ENCODE measurements at places on chromosomes 3 and 15. TPM values are rescaled to one million over a fixed set of nuclear protein-coding genes. Genes with fewer than 3 reads are reported as not detected.

PARP15 gene
- total RNA-seq = 1.1 TPM

LHFPL4 gene
- 0.05 TPM for total RNA-seq

CAPN3 gene
- total RNA-seq = 6.8 TPM

PLIN1 gene
- total RNA-seq = 0.90 TPM

SSUH2 gene
- total RNA-seq = 4.9 TPM

DNA sequence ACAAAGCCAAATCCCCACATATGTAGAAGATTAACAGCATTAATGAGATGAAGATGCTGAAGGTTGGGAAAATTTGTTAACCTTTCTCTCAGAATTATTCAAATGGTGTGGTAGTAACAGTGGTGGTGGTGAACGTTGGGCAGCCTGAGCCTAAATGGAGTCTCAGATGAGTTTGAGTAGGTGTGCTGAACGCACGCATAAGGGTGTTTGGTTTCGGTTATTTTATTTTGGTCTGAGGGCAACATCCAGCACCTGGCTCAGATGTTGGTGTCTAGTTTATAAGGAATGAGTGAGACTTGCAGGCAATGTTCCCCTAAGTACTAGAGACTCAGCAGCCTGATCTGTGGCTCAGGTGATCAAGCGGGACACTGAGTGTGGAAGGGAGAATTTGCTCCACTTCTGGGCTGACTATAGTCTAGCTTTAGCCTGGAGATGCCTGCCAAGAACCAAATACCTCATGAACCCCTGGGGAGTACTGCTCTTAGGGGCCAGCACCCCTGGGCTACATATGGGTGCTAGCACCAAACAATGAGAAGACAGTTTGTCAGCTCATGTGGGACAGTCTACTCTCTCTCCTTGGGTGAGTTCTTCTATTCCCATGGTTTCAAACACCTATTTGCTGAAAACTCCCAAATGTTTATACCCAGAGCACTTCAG, 39.5 kb upstream of the ATP2C1 start:
- DNase-seq = no peak

DNA sequence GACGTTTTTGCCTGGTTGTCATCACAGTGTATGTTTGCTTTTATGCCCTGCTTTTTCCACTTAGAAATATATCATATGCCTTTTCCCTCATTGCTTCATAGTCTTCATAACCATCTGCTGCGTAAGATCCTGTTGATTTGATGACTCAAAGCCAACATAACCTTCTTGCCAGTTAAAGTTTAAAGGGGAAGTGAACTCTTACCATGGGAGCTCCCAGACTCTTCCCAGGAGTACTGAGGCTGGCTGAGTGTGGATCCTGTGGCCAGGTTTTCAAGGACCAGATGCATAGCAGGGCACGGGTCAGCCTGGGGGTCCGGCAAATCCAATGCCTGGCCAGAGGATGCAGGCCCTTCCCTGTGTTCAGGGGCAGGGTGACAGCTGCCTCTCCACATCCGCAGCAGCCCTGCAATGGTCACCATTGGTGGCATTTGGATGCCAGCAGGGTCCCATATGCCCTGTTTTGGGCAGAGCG, 42.0 kb upstream of the SACM1L start:
- DNase-seq = peak; percentile 53

DNA sequence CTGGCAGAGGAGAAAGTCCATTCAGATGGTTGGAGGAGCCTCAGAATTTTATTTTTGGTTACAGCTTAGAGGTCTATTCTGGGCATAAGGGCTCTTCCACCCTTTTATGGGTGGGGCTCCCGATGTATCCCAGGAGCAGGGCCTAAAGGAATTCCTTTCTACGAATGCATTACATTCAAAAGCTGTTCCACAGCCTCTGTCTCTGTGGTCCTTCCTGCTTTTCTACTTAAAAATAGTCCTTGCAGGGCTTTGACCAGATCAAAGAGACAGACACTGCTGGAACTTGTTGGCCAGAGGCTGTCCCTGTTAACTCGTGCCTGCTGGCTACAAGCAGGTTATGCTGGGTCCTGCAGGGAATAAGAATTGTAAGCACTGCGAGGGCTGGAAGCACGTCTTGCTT, 14.4 kb upstream of the NOX5 start:
- DNase-seq = no peak

GRCh38 chr3:139329364-139329850, 14.4 kb upstream of the MRPS22 start:
- peak; percentile 92 for DNase-seq

DNA sequence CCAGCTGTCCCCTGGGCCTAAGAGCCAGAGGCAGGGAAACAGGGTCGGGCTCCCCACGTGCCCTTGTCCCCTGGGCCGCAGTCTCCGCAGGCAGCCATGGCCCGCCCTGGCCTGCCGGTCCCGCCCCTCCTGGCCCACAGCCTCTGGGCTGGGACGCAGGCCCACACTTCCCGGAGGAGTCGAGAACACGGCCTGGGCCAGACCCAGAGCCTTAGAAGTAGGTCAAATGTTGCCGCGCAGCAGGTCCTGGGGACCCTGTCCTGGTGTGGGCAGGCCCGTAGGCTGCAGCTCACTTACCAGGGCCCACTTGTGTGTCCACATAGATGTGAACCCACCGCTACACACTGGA, 4.3 kb upstream of the MYL3 start:
- peak; percentile 54 for DNase-seq

- DNase-seq = no peak
Measured at GRCh38 chr15:42270996-42271395, 2.0 kb upstream of the GANC start.

- DNase-seq = no peak
Measured at GRCh38 chr3:55682461-55682860, 195.4 kb upstream of the WNT5A start.

GRCh38 chr15:79635149-79635771, 203.1 kb downstream of the MINAR1 start:
- no peak for DNase-seq

DNA sequence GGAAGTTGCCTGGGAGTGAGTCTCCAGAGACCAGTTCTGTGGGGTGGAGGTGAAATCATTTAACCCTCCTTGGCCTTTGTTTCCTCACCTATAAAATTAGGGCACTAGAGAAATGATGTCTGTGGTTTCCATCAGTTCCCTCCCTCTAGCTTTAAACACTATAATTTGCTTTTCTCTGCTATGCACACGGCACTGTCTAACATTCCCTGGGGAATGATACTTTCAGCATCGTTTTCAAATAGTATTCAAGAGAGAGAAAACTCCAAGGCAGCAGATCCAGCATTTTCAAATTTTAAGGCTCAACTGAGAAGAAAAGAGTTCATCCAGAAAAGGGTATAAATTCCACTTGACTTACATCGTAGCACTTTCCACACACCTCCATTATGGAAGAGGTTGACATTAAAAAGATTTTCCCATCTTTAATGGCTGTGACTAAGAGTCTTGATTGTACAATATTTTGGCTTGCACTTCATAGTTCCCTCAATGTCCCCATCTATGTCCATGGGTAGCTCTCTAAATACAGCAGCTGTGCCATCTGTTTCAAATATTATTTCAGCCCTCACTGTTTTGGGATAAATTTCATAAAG, 137.7 kb upstream of the ZPLD1 start:
- DNase-seq = no peak

DNA sequence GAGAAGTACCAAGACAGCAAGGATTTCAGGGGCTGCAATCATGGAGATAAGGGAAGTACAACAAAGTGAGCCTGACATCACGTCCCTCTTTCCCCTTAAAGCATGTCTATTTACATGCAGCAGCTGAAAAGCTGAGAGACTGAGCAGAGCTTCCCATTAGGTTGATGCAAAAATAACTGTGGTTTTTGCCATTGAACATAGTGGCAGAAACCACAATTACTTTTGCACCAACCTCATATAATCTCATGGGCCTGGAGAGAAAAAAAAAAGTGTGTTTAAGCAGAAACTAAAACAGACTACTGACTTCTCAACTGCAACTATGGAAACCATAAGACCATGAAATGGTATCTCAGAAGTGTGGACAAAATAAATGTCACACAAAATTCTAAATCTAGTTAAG, 48.3 kb downstream of the CCDC12 start:
- no peak for DNase-seq

Data from colonic mucosa (tissue), 4 donors.